ENCODE measurements at places on chromosomes 5 and 9.

DNA sequence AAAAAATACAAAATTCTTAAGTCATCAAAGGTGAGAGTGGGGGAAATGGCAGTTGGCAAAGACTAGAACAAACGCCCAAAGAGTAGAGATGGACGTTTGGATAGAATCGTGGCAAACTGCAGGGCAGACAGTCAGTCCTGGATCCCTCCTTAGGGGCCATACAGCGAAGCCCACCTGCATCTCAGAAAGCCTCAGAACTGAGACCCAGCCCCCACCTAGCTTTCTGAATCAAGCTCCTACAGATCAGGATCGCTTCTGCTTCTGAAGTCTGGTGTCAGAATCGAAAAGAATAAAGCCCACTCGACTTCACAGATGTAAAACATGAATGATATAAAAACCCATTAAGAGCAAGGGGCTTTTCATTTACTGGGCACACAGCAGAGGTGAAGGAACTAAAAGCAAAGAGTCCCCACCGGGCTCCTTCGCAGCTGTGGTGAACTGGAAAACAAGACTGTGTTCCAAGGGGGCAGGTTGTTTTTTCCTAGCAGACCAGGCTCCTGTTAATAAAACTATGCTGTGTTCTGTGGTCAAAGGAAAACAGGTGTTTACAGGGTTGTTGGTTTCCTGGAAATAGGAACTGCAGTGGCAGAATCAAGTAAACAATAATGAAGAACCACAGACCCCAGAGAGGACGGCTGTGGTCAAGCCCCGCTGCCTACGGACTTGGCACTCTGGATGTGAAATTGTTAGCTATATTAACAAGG, 91.8 kb downstream of the TLE1 start:
- DNase-seq, result no peak

- no peak for DNase-seq
These were observed 96.6 kb downstream of the FNBP1 start for GRCh38 chr9:129946246-129946995.

- no peak for DNase-seq
These were observed 5.4 kb upstream of the TIFAB start for GRCh38 chr5:135457424-135458071.

DNA sequence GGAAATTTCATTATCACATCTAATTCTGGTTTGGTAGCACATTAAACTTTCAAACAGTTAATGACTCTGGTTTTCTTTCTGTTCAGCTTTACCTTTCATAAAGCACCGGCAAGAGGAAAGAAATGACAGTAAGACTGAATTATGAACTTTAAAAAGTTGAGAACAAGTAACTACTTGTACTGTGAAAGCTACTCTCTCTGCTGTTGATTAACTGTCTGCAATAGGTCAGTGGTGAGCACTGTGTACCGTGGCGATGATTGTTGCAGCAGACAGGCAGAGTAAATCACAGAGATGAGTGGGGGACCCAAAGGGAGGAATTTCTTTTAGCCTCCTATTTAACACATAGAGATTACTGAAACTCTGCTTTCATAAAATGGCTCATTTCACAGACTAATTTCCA, 74.0 kb upstream of the MEF2C start:
- DNase-seq, result no peak

DNA sequence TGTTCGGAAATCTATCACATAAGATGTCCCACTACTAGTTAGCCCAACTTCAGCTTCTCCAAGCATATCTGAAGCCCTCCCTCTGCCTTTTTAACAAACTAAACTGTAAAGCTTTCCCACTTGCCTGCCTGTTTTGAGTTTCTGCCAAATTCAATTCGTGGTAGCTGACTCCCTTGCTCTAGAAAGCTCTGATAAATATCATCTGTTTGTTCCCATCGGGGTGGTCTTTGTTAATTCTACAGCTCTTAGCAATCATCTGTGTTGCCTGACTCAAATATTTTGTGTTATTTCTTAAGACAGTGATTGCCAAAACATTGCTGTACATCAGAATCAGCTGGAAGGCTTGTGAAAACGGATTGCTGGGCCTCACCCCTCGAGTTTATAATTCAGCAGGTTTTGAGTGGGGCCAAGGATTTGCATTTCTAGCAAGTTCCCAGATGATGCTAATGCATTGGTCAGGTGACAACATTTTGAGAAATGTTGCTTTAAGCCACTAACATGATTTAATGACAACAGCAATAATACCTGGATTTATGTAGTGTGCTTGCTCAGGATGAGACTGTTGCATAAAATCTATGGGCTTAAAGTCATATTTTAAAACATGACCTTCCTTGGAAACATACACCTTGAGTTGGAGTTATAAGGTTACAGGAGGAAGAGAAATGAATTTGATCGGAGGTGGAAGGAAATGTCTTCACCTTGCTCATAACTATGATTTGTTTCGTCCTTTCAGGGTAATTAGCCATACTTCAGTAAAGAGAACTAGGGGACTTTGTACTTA, 631.9 kb downstream of the PSAT1 start:
- DNase-seq, result no peak

DNA sequence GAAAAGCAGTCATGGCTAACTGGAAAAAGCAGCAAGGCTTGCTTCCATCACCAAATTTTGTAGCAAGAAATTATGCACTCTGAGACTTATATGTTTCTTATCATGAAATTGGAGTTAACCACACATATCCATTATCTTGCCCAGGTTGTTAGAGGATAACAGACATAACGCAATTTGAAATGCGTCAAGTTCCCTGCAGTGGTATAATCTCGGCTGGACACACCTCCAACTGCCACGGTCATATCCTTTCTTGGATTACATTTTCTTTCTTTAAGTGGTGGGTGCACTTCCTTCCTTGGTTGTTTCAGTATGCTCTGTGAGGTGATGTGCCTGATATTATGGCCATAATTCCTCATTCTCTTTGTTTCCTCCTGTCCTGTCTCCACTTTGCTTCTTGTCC, 695.0 kb upstream of the DMAC1 start:
- DNase-seq, result no peak

GRCh38 chr5:116672203-116672602, 97.6 kb upstream of the SEMA6A start:
- DNase-seq, result no peak

DNA sequence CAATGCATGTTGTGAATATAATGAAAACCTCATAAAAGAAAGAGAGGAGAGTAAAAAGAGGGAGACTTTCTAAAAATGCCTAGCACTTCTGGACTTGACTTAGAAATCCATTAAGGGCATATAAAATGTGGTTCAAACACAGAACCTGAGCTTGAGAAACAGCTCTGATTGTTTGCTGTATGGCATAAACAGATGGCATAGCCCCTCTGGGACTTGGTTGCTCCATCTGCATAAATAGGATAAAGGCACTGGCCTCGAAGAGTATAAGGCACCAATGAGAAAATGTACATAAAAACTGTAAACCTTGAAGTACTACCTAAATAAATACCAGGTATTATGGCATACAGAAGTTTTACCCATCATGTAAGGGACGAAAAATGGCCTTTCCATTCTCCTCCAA, 23.8 kb downstream of the MRPS27 start:
- DNase-seq, result no peak

GRCh38 chr5:42848545-42848944, 36.9 kb upstream of the SELENOP start:
- DNase-seq, result no peak

GRCh38 chr9:101562966-101563365, 29.3 kb downstream of the RNF20 start:
- no peak for DNase-seq

- DNase-seq, result no peak
These were observed 2.0 kb downstream of the MYO10 start for GRCh38 chr5:16934123-16934522.

- DNase-seq, result no peak
These were observed 31.2 kb upstream of the CXCL14 start for GRCh38 chr5:135609981-135610380.
